Liver (tissue), 10 donors: ENCODE measurements at places on chromosomes 2 and 18. TPM values are rescaled to one million over a fixed set of nuclear protein-coding genes. Genes with fewer than 3 reads are reported as not detected.

- no peak for DNase-seq
These were observed 83.1 kb downstream of the PTH2R start for GRCh38 chr2:208489687-208490086.

GRCh38 chr2:50125246-50125645 is 906.7 kb downstream of the NRXN1 start:
- no peak for DNase-seq

- DNase-seq, result no peak
These were observed 8.6 kb upstream of the CDCA7 start for GRCh38 chr2:173346035-173346434.

GRCh38 chr18:3305354-3305762 is 43.4 kb downstream of the MYL12B start:
- no peak for DNase-seq

GRCh38 chr2:31088504-31089195 is 49.6 kb downstream of the GALNT14 start:
- no peak for DNase-seq

DNA sequence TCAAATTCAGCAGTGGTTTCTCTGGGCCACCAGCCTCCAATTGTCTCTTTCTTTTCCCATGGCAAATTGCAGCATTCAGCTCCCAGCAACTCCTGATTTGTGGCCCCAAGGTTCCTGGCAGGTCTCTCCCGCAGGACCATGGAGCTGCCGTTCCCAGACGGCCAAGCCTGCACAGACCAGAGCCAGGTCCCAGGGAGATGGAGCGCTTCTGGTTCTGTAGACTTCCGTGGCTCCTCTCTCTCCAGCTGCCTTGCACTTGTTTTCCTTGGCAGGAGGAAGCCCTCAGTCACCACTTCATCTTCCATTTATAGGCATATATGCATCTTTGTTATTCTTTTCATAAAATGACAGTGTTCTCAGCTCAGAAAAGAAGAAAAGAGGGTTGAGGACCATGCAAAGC is 21.7 kb downstream of the TNP1 start:
- no peak for DNase-seq

GRCh38 chr2:40130251-40130994 is 321.5 kb downstream of the SLC8A1 start:
- no peak for DNase-seq

Gene ABCG5
- 58.3 TPM for total RNA-seq

Gene NMUR1
- total RNA-seq, result 0.84 TPM

Gene HOXD11
- total RNA-seq, result not detected
